ENCODE measurements at places on chromosomes 3 and 15.

DNA sequence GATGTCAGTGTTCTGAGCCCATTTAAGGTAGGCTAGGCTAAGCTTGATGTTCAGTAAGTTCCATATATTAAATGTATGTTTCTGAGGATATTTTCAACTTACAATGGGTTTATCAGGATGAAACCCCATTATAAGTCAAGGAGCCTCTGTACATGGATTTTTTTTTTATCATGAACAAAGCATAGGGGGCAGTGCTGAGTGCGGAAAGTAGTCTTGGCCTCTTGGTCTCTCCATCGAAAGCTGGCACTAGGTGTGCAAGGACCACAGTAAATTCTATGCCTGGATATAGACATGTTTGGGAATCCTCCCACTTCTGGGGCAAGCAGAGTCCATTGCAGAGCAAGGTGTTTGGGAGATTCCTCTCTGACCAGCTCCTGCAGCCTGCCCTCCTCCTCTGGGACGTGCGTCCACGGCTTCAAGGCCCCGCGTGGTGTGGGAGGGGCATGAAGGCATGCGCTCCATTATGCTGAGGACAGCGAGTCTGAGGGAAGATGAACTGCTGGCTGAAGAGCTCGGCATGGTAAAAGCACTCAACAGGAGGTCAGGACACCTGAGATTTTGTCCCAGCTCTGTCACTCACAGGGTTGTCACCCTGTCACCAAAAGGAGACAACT, 122.9 kb upstream of the LIPC start:
- no peak for DNase-seq

DNA sequence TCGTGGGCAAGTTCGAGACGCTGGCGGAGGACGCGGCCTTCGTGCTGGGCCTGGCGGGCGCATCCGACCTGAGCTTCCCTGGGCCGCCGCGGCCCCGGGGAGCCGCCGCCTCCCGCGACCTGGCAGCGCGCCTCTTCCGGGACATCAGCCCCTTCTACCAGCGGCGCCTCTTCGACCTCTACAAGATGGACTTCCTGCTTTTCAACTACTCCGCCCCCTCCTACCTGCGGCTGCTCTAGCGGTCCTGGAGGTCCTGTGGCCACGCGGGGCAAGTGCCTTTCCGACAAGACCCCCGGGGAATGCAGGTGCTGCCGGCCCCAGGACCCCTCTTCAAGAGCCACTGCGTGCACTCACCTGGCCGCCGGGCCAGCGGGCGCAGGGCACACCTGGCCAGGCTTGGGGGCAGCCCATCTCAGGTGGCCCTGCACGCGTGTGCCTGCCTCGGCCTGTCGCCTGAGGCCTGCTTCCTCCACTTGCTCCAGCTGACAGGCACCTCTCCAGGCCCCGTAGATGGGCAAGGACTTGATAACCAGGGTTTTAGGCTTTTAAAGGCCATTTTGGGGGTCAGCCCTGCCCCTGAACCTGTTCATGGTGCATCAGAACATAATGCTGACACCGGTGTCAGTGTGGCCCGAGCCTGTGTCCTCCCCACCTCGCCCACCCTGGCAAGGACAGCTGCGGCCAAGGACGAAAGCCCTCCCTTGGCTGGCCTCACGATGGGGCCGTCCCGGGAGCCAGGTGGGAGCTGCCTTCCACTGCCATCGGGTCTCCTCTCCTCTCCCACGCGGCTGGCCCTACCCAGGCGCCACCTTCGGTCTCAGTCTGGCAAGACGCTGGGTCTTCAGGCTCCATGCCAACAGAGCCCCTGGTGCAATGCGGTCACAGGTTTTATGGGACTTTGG, 16.1 kb downstream of the C3orf22 start:
- DNase-seq = no peak

GRCh38 chr3:10263646-10264363, 15.5 kb downstream of the TATDN2 start:
- peak; percentile 34 for DNase-seq

GRCh38 chr3:187997490-187997889, 156.5 kb upstream of the LPP start:
- DNase-seq = no peak

GRCh38 chr3:48561045-48561736, 2.4 kb downstream of the UCN2 start:
- DNase-seq = no peak

- peak; percentile 7 for DNase-seq
Measured at GRCh38 chr15:55289011-55289745, 435 bp downstream of the RAB27A start.

DNA sequence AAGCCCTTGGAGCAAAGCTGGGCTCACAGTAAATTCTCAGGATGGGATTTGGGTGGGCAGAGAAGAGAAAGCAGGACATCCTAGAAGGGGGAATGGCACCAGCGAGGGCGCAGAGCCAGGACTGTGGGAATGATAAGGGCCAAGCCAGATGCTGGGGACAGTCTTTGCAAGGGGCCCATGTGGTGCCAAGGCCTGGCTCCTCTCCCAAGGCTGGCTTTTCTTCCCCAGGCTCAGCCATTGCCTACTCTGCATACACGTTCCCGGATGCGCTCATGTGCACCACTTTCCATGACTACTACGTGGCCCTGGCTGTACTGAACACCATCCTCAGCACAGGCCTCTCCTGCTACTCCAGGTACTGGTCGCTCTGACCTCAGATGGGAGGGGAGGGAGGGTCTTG, 24.7 kb upstream of the KIF23 start:
- no peak for DNase-seq

DNA sequence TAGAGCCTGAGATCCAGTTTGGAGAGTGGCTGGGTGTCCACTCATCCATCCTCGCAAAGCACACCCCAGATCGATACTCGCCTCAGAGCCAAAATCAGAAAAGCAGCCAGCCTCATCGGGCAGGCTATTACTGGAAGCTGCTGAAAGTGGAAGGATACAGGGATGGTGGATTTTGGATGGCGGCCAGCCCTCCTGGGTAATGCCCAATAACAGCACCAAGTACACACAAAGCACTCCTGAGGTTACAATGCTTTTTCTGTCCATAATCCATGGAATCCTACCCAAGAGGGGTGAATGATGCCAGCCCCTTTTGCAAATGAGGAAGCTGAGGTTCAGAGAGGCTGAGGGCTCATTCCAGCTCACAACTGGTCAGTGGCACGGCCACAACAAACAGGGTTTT, 93.1 kb upstream of the SLC6A11 start:
- DNase-seq = no peak

- no peak for DNase-seq
Measured at GRCh38 chr3:64653101-64653500, 34.7 kb downstream of the ADAMTS9 start.

- no peak for DNase-seq
Measured at GRCh38 chr15:57143511-57144078, 225.2 kb downstream of the TCF12 start.

GRCh38 chr3:151625086-151625485, 108.6 kb upstream of the AADACL2 start:
- no peak for DNase-seq

- no peak for DNase-seq
Measured at GRCh38 chr3:99352811-99353210, 285.6 kb upstream of the COL8A1 start.

DNA sequence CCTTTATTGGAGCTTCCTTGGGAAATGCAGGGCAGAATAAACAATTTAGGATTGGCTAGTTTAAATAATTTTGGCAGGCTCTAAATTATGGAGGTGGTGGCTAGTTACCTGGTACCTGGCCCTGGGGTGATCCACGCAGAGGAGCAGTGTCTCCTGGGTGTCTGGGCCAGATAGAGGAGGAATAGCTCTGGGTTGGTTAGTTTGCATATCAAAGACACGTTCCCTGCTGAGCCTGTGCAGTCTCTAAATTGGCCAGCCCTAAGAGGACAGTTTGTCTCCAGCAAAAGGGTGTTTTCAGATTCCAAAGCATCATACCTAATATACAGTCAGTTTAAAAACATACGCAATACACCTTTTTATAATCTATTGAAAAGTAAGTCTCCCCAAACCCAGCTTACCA, 333.3 kb upstream of the TPM1 start:
- no peak for DNase-seq

DNA sequence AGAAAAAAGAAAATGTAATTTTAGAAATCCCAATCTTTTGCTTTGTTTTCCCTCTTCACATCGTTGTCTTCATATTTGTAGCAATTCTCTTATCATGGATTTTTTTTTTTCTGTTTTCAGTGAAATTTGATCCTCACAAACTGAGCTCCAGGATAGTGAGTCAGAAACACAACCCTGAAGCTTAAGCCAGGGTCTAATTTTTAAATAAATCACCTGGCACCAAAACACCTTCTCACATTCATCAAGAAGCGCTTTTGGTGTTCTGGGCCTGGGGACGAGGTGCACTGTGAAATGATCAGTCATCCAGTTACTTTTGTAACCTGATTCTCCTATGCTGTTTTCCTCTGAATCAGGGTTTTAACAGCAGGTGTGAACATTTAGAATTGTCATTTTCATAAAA, 87.7 kb downstream of the REC114 start:
- no peak for DNase-seq

DNA sequence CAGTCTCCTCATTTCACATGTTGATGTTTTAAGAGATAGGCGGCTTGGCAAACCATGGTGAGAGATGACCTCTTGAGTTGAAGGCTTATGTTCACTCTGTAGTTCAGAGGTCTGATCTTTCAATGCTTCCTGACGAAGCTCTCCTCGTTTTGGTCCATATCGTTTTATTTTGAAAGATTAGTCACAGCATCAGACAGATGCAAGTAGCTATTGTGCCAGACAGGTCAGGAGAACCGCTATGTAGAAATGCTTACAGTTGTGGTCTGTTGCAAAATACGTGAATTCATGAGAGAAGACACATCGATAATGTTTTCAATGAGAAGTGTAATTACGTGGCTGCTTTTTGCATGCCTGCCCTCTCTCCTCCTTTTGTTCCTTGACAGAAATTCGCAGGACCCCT, 47.5 kb downstream of the CHL1 start:
- no peak for DNase-seq

DNA sequence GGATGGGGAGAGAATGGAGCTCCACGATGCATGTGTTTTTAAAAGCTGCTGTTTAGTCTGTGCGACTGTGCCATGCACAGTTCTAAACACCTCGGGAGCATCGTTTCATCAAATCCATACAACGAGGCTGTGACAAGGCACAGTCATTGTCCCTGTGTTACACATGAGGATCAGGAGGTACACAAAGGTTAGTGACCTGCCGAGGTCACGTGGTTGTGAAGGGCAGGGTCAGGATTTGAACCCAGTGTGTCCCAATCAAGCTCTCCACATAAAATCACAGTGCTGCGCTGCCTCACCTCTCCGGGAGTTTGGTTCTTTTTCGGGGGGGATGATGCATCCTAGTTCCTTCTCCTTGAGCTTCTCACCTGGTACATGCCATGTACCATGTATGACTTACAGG, 18.7 kb upstream of the KIF23 start:
- no peak for DNase-seq

DNA sequence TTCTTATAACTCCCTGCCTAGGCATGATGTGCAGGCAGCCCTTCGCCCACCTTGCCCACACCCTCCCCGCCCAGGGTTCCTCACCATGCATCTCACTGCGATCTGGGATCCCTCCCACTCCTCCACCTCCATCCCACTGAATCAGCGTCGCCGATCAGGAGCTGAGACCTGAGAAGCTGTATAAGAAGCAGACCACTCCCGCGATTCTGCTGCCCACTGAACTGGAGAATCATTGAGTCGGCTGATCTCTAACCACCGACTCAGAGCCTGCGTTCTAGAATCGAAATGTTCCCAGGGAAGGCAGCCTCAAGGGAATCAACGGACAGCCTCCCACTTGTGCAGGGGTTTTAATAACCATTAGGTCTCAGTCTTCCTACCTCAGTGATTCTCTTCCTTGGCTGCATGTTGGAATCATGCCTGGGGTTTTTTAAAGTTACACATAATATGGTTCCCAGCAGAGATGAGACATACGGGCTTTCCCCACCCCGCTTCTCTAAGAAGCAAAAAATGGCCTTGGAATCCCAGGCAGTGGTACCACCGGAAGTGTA, 60.2 kb downstream of the TMEM44 start:
- no peak for DNase-seq

- no peak for DNase-seq
Measured at GRCh38 chr15:77974416-77975331, 102.8 kb downstream of the TBC1D2B start.

- no peak for DNase-seq
Measured at GRCh38 chr3:71285086-71285485, 298.4 kb downstream of the FOXP1 start.

DNA sequence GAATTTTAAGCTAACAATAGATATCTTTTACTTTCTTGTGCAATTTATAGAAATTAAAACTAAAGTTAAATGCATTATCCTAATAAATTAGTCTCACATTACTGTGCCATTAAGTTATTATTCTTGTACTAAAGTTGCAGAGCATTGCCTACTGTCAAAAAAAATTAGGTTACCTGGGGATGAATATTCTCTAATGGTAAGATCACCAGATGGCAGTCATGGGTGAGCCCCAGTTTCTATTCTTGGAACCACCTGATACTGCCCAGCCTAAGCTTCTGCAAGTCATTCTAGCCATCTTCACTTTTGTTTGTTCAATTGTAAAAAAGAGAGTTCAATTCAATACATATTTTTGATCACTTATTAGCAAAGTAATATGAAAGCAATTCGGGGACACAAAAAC, 213.2 kb downstream of the CADM2 start:
- no peak for DNase-seq

DNA sequence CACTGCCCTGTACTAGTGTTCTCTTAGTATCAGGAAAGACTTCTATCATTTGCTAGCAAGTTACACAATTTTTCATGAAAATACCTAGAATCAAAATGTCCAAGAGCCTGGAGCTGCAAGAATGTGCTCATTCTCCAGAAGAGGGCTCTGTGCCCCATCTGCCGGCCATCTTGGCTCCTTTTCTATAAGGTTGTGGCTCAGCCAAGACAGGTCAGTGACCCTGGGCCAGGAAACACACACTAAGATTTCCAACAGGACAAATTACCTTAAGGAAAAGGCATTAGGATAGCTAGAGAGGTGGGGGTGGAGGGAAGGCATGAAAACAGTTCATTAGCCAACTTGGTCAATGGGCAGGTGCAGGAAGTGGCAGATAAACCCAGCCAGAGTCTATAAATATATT, 20.7 kb downstream of the TIMP4 start:
- DNase-seq = no peak

DNA sequence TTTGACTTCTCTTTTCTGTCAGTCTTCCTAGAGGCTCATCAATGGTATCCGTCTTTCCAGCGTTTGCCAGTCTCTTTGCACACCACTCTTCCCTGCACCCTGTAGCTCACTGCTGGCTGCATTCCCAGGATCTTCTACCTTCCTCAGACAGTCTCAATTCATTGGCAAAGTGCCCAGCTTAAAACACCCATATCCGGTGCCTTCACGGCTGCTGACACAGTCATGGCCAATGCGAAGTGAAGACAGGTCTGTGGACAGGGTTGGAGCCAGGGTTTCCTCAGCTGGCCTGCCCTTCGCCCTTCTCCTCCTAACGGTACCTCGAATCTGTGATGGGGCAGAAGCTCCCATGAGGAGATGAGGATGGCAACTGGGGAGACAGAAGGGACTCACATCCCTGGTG, 36.1 kb downstream of the PTH1R start:
- DNase-seq = no peak

GRCh38 chr3:194042927-194043326, 93.0 kb upstream of the HES1 start:
- no peak for DNase-seq

- no peak for DNase-seq
Measured at GRCh38 chr15:98678484-98678883, 30.1 kb downstream of the IGF1R start.
